NCI-H2081 (cell line): ENCODE measurements at places on chromosomes 12 and 14.

DNA sequence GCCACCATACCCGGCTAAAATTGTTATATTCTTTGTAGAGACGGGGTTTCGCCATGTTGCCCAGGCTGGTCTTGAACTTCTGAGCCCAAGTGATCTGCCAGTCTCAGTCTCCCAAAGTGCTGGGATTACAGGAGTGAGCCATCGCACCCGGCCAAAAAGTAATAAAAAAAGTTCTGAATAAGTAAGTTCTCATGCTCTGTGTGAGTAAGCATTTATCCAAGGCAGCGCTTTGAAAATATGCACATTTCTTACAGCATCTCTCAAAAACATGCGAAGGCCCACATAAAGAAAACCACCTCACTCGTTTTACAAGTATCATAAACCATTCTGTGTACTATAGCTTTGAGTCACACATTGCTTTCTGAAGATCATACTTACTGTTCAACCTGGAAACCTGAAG, 8.6 kb downstream of the GIT2 start:
- DNase-seq: no peak

DNA sequence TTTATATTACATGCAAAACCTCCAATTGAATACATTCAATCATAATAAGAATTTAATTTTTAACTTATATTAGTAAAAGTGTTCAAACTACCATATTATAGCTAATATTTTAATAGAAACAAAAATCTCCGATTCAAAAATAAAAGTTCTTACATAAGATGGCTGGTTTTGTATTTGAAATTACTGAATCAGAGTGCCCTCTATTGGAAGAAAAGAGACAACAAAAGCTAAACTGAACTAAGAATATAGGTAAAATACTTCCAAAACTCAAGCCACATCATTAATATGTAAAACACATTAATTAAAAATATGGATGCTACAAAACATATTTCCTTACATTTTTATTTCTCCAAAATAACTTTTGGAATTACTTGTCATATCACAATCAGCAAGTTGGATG, 120.3 kb downstream of the GARIN6 start:
- DNase-seq: peak; percentile 13

DNA sequence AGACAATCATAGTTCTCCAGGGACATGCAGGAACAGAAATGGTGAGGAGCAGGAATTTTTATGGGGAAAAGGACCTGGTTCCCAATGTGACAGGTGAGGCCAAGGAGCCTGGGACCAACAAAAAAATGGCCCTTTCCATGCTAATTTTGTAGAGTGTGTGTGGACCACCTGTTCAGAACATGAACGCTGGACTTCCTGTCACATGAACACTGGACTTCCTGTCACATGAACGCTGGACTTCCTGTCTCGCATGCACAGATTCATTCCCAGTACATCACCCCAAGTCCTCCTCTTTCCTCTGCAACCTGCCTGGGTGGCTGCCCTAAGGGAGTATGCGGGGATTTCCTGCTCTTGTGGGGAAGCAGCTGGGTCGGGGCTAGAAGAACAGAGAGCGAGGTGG, 10.1 kb downstream of the FGF6 start:
- DNase-seq: no peak

DNA sequence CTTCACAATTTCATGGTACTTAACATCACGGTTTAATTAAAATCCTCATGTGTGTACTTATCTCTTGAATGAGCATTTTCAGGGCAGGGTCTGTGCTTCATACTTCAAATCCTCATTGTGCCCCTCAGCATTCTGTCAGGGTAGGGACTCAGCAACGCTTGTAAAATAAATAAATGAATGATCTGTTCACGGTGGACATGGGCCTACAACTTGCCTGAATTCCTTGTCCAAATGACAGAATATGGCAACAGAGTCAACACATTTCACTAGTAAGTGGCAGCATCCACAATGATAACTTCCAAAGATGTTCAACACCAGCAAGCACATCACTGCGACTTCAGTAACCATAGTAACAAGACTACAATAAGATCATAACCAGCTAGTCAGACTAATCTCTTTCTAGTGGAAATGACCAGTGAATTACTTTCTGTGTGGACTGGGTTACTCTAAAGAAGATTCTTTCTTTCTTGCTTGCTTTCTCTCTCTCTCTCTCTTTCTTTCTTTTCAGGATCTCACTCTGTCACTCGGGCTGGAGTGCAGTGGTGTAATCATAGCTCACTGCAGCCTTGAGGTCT, 14.5 kb upstream of the GNPTAB start:
- DNase-seq: no peak

GRCh38 chr14:100910888-100911664, 7.6 kb upstream of the RTL1 start:
- DNase-seq: no peak

GRCh38 chr12:102879144-102879763, 37.8 kb downstream of the PAH start:
- DNase-seq: peak; percentile 91

- no peak for DNase-seq
Observed at GRCh38 chr12:124841558-124841945, 22.1 kb downstream of the SCARB1 start.
